ENCODE measurements at places on chromosomes 4 and X.

- no peak for DNase-seq
Observed at GRCh38 chr4:99390055-99390454, 37.5 kb upstream of the ADH1C start.

DNA sequence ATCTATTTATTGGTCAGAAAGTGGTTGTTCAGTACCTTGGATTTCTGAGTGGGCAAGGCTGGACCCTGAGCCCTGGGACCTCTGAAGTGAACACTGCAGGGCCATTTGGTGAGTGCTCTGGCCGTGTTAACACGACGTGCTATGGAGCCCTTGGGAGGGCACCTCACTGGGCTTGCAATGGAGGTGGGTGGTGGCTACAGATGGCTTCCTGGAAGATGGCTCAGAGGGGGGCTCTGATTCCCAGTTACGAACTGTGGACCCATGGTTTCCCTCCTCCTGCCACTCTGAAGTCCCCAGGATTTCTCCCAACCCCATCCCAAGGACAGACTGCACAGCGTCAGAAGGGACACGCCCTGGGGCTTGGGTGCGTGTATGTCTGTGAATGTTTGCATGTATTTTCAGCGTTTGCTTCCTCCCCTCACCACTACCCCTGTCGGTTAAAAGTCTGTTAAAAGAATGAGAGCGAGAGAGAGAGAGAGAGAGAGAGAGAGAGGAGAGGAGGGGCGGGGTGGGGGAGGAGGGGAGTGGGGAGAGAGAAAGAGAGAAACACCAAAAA is 3.7 kb upstream of the RHOH start:
- peak; percentile 12 for DNase-seq

- DNase-seq = no peak
Observed at GRCh38 chr4:76741663-76742020, 156.3 kb downstream of the SOWAHB start.

GRCh38 chr4:62550121-62550520 is 1350.0 kb downstream of the ADGRL3 start:
- no peak for DNase-seq

- no peak for DNase-seq
Observed at GRCh38 chr4:52837716-52838558, 24.2 kb upstream of the RASL11B start.

GRCh38 chrX:100926453-100926852 is 2.3 kb downstream of the XKRX start:
- no peak for DNase-seq

DNA sequence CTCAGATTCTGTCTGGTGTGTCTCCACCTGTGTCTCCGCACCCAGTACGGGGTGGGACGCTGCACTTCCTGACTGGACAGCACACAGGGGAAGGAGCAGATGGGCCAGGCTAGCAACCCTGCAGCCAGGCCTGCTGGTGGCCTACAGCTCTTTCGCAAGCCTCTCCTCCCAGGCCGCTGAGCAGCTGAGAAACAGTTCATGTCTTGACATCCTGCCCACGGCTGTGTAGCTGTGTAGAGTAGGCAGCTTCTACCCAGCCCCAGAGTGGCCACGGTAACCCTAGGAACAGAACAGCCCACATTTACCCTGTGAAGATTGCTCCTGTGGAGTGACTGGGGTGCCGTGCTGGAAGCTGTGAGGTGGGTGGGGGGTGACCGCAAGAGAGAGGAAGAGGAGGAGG is 38.9 kb downstream of the CCNQ start:
- DNase-seq = no peak

- DNase-seq = no peak
Observed at GRCh38 chrX:68695206-68695845, 47.9 kb downstream of the STARD8 start.

- no peak for DNase-seq
Observed at GRCh38 chr4:169818063-169818679, 60.4 kb upstream of the HPF1 start.

DNA sequence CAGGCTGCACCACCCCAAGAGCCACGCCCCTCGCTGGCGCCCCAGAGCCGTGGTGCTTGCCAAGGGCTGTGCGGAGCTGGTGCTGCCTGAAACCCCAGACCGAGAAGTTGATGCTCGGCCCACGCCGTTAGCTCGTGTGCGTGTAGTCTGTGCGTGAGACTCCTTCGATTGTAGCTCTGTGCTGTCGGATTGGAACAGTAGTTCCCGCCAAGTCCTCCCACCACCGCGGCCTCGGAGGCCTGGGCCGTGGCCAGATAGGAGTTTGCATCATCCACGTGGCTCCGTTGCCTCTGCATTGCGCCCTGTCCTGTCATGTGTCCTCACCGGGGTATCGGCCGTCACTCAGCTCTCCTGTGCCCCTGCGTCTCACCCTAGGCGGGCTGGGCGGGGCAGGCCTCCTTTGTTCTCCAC is 24.2 kb downstream of the TNIP2 start:
- no peak for DNase-seq

- no peak for DNase-seq
Observed at GRCh38 chrX:4741024-4741423, 1027.6 kb upstream of the PRKX start.

DNA sequence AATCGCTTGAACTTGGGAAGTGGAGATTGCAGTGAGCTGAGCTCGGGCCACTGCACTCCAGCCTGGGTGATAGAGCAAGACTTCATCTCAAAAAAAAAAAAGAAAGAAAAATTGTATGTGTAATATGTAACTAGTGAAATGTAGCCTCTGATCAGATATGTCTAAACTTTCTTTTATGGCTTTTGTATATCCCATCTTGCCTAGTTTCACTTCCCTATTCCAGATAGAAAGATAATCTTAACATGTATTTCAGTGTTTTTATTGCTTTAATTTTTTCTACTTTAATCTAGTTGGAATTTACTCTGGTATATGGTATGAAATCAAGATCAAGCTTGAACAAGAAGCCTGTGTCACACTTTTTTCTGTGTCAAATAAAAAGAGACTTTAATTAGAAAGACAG is 1.9 kb upstream of the ZNF41 start:
- no peak for DNase-seq

- no peak for DNase-seq
Observed at GRCh38 chr4:57280481-57280880, 170.3 kb upstream of the IGFBP7 start.

DNA sequence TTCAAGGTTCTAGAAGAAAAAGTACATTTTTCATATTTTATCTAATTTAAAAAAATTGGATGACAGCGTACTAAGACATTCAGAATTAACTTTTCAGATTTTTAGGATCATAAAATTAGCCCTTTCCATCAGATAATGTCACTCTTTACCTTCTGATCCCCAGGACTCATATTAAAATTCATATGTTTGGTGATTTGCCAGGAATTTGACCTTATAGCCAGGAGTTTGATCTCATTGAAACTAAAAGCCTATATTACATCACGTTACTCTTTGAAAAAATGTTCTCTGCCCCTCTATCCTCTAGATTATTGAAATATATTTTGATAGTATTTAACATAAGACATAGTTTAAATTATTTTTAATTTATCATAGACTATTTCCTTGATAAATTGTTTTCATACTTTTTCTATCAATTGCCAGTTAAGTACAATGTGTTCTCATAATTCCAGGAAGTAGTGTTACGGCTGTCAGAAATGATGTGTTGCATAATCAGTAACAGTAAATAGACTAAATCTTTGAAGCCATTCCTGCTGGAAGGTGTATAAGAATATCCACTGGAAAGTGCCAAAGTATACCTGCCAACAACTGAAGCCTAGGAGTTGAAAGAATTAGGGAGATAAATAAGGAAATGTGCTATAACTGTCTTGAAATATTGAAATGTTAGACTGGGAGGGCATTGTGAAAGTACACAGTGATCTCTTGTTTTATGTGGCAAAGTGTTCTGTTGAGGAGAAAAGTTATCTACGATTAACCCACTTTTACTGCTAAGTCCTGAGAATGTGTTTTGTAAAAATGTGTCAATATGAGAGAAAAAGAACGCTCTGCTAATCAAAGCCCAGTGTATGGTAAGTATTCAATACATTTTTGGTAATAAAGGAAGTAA is 32.9 kb upstream of the PDGFC start:
- no peak for DNase-seq

GRCh38 chrX:71629467-71629866 is 11.2 kb upstream of the CXCR3 start:
- DNase-seq = no peak

DNA sequence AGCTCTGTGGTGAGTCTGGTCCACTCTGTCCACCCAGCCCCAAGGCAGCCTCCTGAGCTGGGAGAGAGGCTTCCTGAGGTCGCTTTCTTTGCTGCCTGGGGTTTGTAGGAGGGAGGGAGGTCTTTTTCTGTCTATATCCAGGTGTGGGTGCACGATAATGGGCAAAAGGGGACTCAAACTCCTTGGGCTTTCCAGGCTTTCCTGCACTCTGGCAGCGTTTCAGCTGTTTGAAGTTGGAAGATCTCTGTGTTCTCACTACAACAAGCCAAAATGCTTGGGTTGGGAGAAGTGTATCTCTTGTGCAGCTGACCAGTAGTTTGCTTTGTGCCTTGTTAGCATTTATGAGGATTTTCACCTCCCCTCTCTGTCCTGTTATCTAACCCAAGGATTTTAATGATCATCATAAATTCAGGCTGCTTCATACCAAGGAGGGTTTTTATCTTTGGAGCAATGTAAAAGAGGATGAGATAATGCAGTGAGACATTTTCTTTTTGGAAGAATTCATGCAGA is 126.3 kb downstream of the REPS2 start:
- no peak for DNase-seq

GRCh38 chr4:123559955-123560871 is 163.6 kb downstream of the SPRY1 start:
- no peak for DNase-seq

DNA sequence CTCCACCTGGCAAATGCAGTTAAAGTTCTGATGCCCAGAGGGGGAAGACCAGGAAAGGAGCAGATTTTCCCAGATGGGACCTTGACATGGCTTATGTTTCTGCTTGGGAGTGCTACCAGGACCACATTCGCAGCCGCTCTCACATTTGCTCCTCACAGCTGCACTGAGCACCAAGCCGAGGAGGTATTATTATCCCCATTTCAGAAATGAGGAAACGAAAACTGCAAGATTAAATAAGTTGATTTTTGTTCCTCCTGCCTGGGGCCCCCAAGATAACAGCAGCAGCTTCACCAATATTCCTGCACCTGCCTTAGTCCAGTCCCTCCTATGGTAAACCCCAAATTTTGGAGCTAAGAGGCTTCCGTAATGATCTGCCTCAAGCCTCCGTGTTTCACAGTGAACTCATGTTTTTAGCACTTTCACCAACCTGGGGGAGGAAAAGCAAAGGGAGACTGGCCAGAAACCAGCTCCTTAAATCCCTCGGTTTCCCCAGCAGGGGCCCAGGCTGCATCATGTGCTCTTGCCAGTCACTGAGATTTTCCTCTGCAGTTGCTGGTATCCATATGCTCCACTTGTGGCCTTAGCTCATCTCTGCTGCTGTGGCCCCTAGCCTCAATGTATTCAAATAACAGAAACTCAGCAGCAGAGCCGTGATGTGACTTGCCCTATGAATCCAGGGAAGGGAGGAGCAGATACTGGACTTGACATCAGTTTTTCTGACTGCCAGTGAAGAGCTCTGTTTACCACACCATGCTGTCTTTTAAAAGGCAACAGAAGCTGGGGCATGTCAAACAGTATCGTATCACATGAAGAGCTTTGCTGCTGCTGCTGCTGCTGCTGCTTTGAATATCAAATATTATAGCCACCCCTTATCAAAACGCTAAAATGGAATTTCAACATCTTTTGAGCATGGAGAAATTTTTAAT is 95.5 kb upstream of the KLHL13 start:
- DNase-seq = no peak

DNA sequence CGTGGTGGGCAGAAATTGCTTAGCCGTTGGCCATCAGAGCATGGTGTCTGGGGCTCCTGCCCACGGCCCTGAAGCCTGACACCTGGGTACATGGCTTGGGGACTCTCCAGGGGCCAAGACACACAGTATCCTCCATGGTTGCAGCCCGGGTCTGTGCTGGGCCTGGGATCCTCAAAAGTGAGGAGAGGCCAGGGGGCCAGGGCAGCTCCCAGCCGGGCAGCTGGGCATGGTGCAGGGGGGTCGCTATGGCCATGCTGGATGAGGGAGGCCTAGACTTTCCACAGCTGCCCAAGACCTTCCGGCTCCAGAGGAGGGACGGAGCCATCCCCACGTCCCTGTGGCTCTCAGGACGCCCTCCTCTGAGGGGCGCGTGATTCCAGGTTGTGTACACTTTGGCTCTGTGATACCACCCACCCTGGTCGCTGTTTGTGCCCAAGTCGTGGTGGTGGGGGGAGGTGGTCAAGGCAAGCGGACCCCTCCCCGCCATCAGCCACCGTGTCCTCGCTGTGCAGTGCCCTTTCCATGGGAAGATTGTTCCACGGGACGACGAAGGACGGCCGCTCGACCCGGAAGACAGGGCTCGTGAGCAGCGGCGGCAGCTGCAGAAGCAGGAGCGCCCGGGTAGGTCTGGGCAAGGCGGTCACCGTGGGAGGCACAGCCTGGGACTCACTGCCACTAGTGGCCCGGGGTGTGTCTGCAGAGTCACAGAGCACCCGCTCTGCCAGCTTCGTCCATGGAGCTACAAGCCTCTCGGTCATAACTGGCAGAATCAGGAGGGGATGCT is 25.7 kb downstream of the NKX1-1 start:
- DNase-seq = no peak

- no peak for DNase-seq
Observed at GRCh38 chrX:8284131-8284530, 113.1 kb upstream of the VCX2 start.

DNA sequence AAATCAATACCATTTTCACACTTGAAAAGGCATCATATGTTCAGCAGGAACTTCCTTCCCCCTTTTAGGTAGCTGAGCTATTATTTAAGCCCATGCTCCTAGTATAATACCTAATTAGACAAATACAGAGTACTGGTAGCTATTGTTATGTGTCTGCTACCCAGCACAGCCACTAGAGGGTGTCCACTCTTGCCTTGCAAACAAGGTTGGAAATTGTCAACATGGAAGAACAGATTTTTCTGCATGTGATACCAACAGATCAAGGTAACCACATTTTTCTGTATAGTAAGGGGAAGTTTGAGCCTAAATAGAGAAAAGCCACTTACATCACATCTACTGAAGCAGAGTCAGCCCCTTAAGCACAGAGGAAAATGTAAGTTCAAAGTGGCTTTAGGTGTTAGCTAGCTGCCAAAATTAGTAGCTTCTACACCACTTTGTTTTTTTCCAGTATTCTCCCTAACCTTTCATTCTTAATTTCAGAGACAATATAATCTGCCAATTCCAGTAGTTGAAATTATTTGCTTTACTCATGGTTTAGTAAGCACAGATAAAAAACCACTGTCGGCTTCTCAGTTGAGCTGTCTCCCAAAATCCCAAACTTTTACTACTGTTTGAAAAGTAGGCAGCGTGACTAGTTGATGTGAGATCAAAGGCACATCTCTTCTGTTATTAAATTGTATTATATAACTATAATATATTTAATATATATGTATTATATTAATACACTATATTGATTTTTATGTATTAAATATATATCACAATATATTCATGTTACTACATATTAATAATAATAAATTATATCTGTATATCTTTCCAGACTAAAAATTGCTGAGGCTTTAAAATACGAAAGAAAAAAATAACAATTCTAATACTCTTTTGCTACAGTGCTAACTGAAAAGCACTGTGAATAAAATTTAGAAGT is 38.2 kb downstream of the EDNRA start:
- peak; percentile 52 for DNase-seq

Measured in SHP77 (cell line).